ENCODE measurements at places on chromosomes 12 and 14.

- H3K4me1 ChIP-seq, result no peaks in the 10 kb centered on the region
- no peak overlapping the region for H3K4me3 ChIP-seq
- no peak for DNase-seq
- H3K27ac ChIP-seq, result no peak overlapping the region
- H3K36me3 ChIP-seq, result peaks cover 45% of the 10 kb centered on the region
- H3K27me3 ChIP-seq, result peaks cover 3% of the 10 kb centered on the region
These were observed 67.4 kb downstream of the DDX51 start for GRCh38 chr12:132076711-132077110.

DNA sequence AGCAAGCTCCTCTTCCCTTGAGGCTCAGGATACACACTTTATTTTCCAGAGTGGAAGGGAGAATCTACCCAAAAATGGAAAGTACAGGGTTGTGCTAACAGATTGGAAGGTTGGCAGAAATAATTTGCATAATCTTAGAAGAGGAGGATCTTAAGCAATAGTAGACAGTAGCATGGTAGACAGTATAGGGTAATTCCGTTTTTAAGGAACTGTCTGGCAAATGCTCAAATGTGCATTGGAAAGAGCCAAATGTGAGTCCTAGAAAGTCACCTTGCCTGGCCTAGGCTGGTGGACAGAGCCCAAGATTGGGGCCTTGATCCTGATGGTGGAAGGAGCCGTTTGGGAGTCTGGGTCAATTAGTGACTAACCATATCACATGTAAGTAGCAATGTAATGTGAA, 13.1 kb upstream of the CARMIL3 start:
- DNase-seq, result no peak
- H3K36me3 ChIP-seq, result no peaks in the 10 kb centered on the region
- H3K4me3 ChIP-seq, result no peak overlapping the region
- H3K4me1 ChIP-seq, result peaks cover 8% of the 10 kb centered on the region
- H3K27me3 ChIP-seq, result peaks cover 18% of the 10 kb centered on the region
- H3K27ac ChIP-seq, result no peak overlapping the region

GRCh38 chr12:114392909-114393308, 13.0 kb downstream of the TBX5 start:
- H3K4me3 ChIP-seq, result no peak overlapping the region
- peaks cover 6% of the 10 kb centered on the region for H3K4me1 ChIP-seq
- DNase-seq, result no peak
- H3K27ac ChIP-seq, result no peak overlapping the region

- H3K27ac ChIP-seq, result no peak overlapping the region
- DNase-seq, result no peak
- no peaks in the 10 kb centered on the region for H3K27me3 ChIP-seq
- H3K4me1 ChIP-seq, result no peaks in the 10 kb centered on the region
- H3K36me3 ChIP-seq, result peaks cover 62% of the 10 kb centered on the region
These were observed 11.1 kb downstream of the SPTSSA start for GRCh38 chr14:34450958-34451357.

GRCh38 chr12:103884316-103884715, 43.3 kb upstream of the NT5DC3 start:
- H3K4me1 ChIP-seq, result peaks cover 16% of the 10 kb centered on the region
- DNase-seq, result no peak
- no peaks in the 10 kb centered on the region for H3K36me3 ChIP-seq
- H3K4me3 ChIP-seq, result no peak overlapping the region
- H3K27ac ChIP-seq, result no peak overlapping the region

- peaks cover 4% of the 10 kb centered on the region for H3K27me3 ChIP-seq
- H3K4me3 ChIP-seq, result no peak overlapping the region
- H3K4me1 ChIP-seq, result peaks cover 68% of the 10 kb centered on the region
- no peaks in the 10 kb centered on the region for H3K36me3 ChIP-seq
- DNase-seq, result no peak
- peak overlapping the region; percentile 83 for H3K27ac ChIP-seq
These were observed 192.8 kb downstream of the ZFP36L1 start for GRCh38 chr14:68599896-68600610.

DNA sequence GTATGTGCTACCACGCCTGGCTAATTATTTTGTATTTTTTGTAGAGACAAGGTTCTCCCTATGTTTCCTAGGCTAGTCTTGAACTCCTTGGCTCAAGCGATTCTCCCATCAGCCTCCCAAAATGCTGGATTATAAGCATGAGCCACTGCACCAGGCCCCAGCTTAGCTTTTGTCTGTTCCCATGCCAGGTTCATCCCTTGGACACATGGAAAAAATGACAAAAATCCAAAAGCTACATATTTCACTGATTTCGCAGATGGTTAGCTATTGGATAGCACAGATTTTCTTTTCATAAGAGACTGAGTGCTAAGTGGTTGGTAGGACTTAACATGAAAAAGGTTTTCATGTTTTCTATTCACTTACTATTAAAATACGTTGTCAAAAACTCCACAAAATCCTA, 286.6 kb upstream of the KITLG start:
- no peaks in the 10 kb centered on the region for H3K36me3 ChIP-seq
- no peaks in the 10 kb centered on the region for H3K27me3 ChIP-seq
- H3K4me1 ChIP-seq, result no peaks in the 10 kb centered on the region
- no peak overlapping the region for H3K4me3 ChIP-seq
- H3K27ac ChIP-seq, result no peak overlapping the region

DNA sequence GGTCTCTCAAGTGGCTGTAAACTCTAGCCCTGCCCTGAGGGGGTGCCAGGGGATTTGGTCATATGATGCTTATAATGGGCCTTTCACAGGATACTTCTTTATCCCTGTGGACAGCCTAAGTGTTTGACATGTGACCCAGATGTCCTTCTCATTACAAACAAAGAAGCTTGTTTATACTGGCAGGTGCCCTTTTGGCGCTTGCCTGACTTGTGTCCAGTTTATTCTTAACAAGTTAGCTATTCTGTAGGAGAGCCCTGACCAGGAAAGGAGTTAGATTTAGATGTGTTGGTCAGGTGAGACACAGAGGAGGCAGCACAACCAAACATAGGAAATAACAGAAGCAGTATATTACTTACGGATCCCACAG, 51.9 kb downstream of the CCDC91 start:
- H3K4me3 ChIP-seq, result no peak overlapping the region
- no peaks in the 10 kb centered on the region for H3K36me3 ChIP-seq
- H3K27ac ChIP-seq, result peak overlapping the region; percentile 95
- no peak for DNase-seq
- H3K27me3 ChIP-seq, result peaks cover 3% of the 10 kb centered on the region
- H3K4me1 ChIP-seq, result no peaks in the 10 kb centered on the region

DNA sequence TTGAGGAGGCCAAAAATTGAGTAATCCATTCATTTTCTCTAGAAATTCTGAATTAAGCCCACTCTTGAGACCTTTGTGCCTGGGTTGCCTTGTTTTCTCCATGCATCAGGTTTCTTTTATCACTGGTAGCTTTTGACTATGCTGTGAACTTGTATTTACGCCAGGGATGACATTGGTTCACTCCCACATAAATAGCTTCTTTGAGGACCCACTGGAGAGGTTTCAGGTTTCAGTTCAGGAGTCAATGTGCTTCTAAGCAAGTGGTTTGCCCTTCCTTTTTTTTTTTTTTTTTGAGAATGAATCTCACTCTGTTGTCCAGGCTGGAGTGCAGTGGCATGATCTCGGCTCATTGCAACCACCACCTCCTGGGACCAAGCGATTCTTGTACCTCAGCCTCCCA, 10.2 kb upstream of the SLC17A8 start:
- no peak overlapping the region for H3K27ac ChIP-seq
- no peak for DNase-seq
- H3K4me3 ChIP-seq, result no peak overlapping the region
- peaks cover 9% of the 10 kb centered on the region for H3K36me3 ChIP-seq

GRCh38 chr12:47799357-47799955, 20.2 kb downstream of the HDAC7 start:
- peaks cover 4% of the 10 kb centered on the region for H3K27me3 ChIP-seq
- peaks cover 45% of the 10 kb centered on the region for H3K4me1 ChIP-seq
- H3K27ac ChIP-seq, result no peak overlapping the region
- DNase-seq, result no peak
- H3K4me3 ChIP-seq, result no peak overlapping the region

DNA sequence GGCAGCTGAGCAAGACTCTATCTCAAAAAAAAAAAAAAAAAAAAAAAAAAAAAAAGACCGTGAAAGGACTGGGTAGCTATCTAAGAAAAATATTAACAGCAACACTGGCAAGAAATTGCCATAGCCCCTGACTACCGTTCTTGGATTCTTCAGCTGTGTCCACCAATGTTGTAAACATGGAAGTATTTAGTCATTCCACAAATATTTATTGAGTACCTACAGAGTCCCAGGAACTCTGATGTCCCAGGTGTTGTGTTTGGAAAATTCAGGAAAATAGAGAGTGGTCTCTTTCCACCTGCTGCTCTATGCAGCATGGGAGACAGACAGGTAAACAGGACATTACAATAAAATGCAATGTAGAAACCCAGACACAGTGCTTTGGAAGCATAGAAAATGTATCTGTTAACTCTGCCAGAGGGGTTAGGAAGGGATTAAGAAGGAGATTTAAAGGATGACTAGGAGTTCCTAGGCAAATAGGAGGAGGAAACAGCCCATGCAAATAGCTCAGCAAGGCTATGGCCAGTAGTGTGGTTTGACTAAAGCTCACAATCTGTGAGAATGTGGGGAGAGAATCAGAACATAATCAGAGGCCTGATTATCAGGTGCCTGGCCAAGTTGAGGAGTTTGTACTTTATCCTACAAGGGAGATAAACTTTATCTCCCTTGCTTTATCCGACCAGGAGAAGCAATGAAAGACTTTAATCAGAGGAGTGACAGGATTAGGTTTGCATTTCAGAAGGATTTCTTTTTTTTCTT, 2.1 kb upstream of the DLST start:
- H3K4me3 ChIP-seq, result peak overlapping the region; percentile 62
- peaks cover 49% of the 10 kb centered on the region for H3K4me1 ChIP-seq
- DNase-seq, result no peak
- no peaks in the 10 kb centered on the region for H3K36me3 ChIP-seq
- H3K27me3 ChIP-seq, result peaks cover 12% of the 10 kb centered on the region

DNA sequence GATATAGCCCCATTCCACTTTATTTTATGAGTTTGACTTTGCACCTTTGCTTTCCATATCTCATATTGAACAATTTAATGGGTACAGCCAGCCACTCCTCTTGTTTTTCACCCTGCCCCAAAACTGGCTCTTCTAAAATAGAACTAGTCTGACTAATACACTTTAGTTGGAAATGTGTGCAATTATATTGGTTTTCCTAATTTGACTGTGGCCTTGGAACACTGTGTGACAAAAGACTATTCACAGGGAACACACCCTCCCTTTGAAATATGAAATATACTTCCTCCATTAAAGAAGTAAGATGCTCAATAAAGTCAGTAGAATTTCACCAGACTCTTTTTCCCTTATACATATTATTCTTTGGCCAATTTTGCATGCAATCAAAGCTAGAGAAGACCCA, 218.6 kb upstream of the DCN start:
- H3K27ac ChIP-seq, result no peak overlapping the region
- peaks cover 4% of the 10 kb centered on the region for H3K36me3 ChIP-seq
- H3K27me3 ChIP-seq, result no peaks in the 10 kb centered on the region
- H3K4me3 ChIP-seq, result no peak overlapping the region
- peaks cover 6% of the 10 kb centered on the region for H3K4me1 ChIP-seq

DNA sequence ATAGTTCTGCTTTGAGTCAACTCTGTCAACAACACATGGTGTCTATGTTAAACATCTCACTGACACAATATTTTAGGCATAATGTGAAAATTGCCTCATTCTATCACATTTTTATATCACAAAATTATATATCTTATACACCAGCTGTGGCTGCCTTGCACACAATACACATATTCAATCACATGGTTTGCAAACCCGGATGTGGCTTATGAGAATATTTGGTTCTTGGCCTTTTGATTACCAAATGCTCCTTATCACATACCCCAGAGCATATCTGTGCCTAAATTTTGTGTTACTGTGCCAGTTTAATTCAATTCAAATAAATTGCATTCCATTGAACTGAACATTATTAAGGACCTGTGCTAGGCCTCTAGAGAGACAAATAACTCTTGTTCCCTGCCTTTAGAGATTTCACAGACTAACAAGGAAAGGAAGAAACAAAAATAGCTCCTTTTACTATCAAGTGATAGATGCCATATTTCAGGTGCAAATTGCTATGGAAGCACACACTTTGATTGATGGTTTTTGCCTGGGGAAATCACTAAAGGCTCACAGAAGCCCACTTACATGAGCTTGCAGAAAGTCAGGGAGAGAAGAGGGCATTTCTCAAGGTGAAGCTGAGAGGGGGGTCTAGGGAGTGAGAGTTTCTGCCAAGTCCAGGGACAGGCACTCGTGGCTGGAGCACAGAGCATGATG, 63.4 kb downstream of the PPP1R36 start:
- H3K4me3 ChIP-seq, result no peak overlapping the region
- peaks cover 3% of the 10 kb centered on the region for H3K27me3 ChIP-seq
- no peak for DNase-seq
- H3K27ac ChIP-seq, result no peak overlapping the region

GRCh38 chr14:68143341-68143841, 323.8 kb downstream of the RAD51B start:
- peak overlapping the region; percentile 91 for H3K27ac ChIP-seq
- DNase-seq, result no peak
- no peaks in the 10 kb centered on the region for H3K27me3 ChIP-seq
- H3K4me3 ChIP-seq, result no peak overlapping the region
- peaks cover 13% of the 10 kb centered on the region for H3K36me3 ChIP-seq
- peaks cover 67% of the 10 kb centered on the region for H3K4me1 ChIP-seq

GRCh38 chr14:96102081-96102856, 63.1 kb downstream of the C14orf132 start:
- no peak overlapping the region for H3K27ac ChIP-seq
- peaks cover 22% of the 10 kb centered on the region for H3K27me3 ChIP-seq
- no peak overlapping the region for H3K4me3 ChIP-seq
- H3K4me1 ChIP-seq, result peaks cover 33% of the 10 kb centered on the region

Measured in nephron progenitor cell (in vitro differentiated cells).